ENCODE measurements at places on chromosomes 1 and 21.

GRCh38 chr1:89611721-89612120 is 21.2 kb upstream of the LRRC8C start:
- no peak for DNase-seq

DNA sequence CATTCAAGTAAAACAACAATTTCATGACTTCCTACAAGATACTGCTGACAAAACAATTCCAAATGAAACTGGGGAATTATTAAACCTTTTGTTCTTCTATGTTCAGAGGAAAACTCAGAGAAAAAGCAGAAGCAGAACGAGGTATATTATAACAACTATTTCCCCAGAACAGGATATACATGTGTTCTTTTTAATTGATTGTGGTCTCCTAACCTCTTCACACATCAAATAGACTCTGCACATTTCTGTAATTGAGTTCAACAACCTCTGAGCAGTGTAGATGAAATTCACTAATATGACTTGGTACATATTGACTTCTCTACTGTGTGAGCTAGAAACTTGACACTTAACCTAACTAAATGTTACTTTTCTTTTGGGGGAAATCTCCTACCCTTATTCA is 584.2 kb downstream of the NEGR1 start:
- DNase-seq, result no peak

GRCh38 chr1:45730780-45731319 is 19.6 kb downstream of the IPP start:
- no peak for DNase-seq

- no peak for DNase-seq
Observed at GRCh38 chr1:200856716-200857357, 15.9 kb upstream of the GPR25 start.

GRCh38 chr21:31045841-31046240 is 7.6 kb upstream of the KRTAP19-8 start:
- DNase-seq, result no peak
